Stimulated activated CD8-positive, alpha-beta memory T cell treated with anti-CD3 and anti-CD28 coated beads, Interleukin-15, amount 100 ng/mL, for 4 hours (primary cell): ENCODE measurements at places on chromosomes 7 and 10.

- DNase-seq = no peak
These were observed 62.8 kb downstream of the PODXL start for GRCh38 chr7:131493581-131493980.

DNA sequence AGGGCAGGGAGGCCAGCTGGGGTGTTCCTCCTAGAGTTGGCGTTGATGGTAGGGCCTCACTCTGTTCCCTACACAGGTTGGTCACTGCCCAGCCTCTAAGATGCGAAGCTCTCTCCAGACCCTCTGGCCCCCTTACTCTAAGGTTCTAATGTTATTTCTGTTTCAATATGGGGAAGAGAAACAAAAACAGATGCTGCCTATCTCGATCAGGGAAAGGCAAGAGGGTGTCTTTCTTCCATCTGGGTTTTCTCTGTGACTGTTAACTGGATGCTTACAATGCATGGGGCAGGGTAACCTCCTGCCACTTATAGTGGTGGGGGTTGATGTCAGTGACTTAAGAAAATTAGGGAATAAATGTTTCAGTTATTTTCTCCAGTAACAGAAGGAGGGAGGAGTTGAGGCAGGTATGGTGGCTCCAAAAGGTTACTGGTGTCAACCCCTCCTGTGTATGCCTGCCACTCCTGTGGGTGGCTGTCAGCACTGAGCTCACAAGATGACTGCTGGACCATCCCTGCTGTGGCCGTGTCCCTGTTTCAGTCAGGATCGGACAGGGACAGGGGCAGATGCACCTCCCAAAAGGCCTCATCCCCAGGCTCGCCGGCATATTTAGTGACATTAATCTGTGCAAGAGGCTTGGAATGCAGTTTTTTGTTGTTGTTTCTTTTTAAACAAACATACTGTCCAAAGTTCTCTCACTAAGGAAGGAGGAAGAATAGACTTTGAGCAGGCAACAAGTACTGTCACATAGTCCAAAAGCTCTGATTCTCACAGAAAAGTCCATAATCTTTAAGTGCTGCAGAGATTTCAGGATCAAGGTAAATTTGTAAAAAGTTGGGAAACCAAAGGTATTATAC is 39.6 kb upstream of the SYPL1 start:
- DNase-seq = no peak

- DNase-seq = no peak
These were observed 39.4 kb downstream of the BAMBI start for GRCh38 chr10:28716748-28717147.

DNA sequence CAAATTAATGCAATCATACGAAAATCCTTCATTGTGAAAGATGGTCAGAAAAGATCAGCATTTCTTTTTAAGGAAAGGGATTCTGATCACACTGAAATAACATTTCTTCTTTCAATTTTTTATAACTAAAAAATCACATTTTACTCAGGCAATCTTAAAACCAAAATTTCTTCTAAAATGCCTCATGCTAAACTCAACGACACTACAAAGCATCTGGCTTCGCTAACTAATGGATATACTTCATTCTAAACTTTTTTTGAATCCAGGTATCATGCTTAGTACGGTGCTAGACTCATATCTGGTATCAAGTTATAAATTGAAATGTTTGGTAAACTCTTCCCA is 100.4 kb downstream of the CUBN start:
- DNase-seq = no peak

DNA sequence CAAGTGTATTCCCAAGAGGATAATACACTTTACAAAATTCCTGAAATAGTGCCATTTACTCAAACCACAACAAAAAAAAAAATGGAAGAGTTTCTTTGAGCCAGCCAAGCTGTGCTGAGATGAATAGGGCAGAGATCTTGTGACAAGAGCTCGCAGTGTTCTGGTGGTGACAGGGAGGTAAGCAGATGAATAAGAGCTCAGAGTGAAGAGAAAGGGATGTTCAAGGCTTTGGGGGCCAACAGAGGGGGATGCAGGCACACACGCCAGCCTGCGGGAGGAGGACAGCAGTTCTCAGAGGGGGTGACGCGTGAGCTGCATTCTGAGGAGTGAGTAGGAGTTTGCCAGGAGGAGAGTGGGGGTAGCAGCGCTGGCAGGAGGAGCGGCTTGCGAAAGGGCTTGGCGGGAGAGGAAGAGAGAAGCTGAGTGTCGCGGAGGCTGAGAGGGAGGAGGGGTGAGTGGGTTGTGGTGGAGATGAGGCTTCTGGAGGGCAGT is 194.4 kb upstream of the IMMP2L start:
- DNase-seq = no peak

DNA sequence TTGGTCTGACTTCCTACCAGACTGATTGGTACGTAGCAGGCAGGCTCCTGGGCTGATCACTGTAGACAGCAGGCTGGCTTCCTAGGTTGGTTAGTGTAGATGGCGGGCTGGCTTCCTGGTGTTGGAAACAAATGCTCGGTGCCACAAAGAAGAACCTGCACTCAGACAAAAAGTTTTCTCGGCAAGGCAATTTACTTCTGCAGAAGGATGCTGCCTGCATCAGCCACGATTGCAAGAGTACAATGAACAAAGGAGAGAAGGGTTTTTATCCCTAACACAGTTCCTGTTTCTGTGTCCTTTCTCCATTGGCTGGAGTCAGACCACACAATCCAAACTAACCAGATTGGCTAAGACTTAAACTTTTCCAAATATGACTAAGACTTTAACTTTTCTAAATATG is 123.6 kb upstream of the PPP2R2D start:
- DNase-seq = no peak

DNA sequence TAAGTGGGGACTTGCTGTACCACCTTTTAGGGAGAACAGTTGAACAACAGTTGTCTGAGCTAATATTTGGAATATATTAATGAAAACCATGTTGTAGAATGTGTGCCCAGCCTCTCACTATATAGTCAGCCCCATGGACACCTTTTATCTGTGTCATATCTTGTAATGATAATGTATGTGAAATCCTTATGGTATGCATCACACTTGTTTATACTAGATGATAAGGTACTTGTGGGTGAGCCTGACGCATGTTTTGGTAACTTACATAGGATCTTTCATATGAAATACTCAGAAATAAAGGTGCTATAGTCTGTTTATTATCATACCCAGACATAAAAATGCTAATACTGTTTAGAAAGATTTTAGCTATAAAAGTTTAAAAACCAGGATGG is 32.8 kb downstream of the CAMK1D start:
- no peak for DNase-seq

DNA sequence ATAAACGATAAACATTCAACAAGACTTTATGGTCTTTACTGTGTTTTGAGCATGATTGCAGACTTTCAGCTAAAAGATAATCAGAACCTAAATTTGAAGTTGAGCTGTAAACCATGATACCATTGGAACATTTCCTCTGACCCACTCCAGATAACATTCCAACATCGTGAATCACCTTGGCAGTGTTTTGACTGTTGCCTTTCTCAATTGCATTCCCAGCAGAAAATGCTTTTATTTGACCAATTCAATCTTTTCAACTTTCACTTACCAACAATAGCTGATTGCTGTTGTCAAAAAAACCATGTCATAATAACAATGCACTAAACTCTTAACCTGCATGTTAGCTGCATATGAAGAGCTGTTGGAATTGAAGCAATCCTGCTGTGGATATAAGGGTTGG is 165.5 kb downstream of the MDFIC start:
- DNase-seq = no peak

DNA sequence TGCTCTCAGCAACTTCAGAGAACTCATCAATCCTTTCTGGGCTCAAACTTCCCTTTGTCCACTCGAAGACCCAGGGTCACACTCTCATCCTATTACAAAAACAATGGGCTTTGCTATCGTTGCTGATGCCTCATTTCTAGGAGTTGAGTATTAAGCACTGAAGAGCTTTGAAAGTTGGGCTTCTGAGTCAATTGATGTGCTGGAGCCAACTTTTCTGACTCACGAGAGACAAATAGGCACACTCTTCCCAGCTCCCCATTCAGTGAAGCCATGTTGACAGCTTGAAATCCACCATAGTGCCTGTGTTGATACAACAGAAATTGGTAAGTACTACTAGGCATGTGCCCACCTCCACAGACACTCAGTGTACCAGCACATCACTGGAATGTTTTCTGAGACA is 97.5 kb upstream of the PRSS58 start:
- no peak for DNase-seq

GRCh38 chr10:601660-601963 is 87.9 kb downstream of the DIP2C start:
- no peak for DNase-seq

GRCh38 chr7:28052933-28053332 is 127.7 kb downstream of the JAZF1 start:
- DNase-seq = no peak

DNA sequence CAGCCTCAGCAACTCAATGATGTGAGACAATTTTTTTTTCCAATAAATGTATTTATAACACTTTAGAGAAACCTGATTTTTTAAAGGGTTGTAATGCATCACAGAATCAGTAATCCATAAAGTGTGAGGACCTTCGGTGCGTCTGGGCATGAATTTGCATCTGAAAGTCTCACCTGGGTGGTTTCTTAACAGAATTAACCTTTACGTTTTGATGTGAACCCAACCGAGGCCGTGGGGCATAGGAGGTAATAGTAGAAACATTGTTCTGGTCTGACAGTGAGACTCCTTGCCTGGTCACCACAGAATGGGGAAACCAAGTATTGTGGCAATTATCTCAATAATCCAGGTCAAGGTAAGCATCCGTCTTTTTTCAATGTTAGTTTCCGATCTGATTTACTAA is 114.6 kb downstream of the PRKCQ start:
- no peak for DNase-seq

DNA sequence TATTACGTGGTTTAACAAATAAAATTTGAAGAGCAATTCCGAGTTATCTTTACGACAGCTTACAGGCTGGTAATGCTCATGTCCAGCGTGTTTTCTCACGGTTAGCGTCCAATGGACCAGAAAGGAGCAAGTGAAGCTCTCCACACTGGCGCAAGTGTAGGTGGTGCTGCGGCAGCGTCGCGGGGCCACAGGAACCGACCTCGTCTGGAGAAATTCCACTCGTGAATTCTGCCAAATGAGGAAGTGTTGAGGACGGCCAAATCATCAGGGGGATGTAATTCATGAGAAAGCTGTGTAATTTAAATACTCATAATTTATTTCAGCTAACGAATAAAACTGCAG is 350 bp upstream of the ZNF37A start:
- DNase-seq = no peak

- no peak for DNase-seq
These were observed at the start of gene PYROXD2 for GRCh38 chr10:98414932-98415730. PYROXD2 (minus strand) TSS chr10:98415182; CDS start chr10:98415135, 47 bp downstream.

GRCh38 chr7:12722136-12722535 is 34.7 kb downstream of the ARL4A start:
- DNase-seq = no peak

DNA sequence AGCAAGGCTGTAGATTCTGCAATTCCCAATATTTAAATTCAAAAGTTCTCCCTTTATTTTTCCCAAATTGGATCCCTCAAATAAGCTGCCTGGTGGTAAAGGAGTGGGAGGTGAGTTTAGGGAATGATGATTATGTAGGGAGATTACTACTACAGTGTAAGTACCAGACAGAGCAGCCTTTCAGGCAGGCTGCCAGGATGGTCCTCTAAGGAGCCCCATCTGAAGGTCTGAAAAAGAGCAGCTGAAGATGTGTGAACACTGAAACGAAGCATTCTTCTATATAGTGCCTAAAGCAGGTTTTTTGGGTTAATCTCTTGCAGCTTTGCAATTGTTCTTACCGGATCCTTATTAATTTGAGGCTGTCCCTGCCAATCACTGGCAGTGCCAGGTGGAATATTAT is 84.7 kb downstream of the CREB5 start:
- DNase-seq = no peak
